Cerebellar nuclear complex (tissue), 1 donor: ENCODE measurements at places on chromosomes 12 and 14.

DNA sequence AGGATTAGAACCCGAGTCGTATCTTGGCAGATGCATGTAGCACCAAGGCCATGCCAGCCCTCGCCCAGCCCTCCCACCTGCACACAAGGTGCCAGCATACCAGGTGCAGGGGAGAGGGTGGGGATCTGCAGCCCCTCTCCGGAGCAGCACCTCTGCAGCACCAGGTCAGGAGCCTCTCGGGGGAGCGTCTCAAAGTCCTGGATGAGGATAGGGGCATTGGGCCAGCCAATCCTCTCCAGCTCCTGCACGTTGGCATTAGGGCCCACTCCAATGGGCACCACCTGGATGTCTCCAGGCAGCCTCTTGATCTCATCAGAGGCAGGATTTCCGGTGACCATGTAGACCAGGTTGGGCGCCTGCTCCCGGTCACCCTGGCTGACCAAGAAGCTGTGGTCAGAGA is 73.2 kb upstream of the ANO2 start:
- no peak for DNase-seq

DNA sequence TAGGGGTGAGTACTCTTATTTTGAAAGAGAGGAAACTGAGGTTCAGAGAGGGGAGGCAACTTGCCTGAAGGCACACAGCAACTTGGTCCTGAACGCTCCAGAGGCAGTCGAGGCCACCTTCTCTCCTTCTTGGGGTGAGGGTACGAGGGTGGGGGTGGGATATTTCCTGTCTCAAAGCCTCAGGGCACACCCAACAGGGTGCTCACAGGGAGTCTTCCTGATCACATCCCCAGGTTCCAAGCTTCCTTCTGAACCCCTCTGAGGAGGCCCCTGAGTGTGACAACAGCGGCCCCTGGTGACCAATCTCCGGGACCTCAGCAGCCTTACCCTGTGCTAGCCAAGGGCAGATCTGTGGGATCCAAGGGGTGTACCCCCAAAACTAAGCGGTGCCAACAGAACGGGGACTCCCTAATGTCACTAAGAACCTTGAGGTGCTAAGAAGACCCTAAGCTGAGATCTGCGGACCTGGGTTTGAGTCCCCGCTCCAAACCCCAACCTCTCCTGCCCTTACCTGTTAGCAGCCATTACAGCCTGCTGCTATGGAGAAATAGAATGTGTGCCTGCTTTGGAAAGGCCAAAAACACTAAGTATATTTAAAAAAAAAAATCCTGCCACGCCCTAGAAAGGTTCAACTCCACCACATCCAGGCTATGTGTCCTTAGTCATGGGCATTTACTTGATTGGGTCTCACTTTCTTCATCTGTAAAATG is 57.9 kb downstream of the TRPV4 start:
- peak; percentile 4 for DNase-seq

GRCh38 chr12:108282676-108283075 is 56.4 kb downstream of the CMKLR1 start:
- no peak for DNase-seq

GRCh38 chr14:64636208-64636979 is 67.8 kb upstream of the PLEKHG3 start:
- no peak for DNase-seq

DNA sequence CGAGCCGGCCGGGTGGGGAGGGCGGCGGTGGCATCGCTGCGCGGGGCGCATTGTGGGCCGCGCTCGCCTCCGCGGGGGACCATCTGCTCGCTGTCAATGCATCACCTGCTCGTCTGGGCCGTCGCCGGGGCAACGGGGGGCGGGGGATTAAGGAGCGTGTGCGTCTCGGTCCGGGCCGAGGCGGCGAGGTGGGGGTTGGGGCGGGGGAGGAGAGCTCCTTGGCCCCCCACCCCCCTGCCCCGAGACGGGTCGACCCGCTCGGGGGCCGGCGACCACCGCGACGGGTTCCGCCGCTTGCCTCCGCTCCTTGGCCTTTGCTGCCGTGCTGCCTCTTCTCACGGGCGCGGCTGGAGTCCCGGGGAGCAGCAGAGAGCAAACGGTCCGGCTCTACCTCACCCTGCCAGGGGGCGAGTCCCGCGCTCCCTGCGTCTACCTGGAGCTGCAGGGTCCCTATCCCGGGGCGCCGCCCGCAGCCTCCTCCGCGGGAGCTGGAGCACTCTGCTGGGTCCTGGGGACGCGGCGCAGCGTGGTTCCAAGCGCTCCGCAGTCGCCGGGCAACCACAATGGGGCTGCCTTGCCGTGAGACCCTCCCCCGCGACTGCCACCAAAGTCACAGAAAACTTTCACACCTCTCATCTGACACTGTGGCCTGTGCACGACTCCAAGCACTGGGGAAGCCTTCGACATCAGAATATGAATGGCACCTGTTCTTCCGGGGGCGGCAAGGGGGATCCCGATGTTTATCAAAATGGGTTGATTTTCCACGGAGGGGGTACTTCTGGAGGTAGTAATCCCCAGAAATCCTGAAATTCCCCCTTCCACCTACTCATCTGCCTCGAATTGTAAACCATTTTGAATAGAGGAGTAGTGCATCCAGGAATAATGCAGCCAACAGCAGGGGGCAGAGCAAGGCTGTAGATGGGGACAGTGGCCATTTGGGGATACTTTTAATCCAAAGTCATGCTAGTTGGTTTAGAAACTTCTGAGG is at the start of gene C12orf42:
TSS of gene C12orf42 (minus strand) at position 500 of the 988 bp plus-strand sequence. CDS start 17,542 bp downstream, outside the sequence.
- DNase-seq: no peak

DNA sequence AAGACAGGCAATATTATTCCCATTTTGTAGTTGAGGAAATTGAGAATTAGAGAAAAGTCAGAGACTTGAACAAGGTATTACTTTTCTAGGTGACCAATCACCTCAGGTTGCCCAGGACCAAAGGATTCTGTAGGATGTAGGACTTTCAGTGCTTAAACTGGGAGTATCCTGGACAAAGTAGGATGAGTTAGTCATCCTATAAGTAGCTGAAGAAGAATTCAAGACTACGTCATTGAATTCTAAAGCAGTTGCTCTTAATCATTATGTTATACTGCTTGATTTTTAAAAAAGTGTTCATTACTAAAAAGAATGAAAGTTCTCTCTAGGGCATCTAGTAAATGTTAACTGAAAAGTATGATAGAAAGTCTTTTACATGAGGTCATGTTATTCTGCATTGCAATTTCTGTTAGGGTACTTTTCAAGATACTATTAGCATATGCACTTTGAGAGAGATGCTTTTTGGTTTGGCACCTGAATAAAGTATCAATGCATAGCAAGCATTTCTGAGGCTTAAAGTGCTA is 101.7 kb downstream of the RTN1 start:
- no peak for DNase-seq

DNA sequence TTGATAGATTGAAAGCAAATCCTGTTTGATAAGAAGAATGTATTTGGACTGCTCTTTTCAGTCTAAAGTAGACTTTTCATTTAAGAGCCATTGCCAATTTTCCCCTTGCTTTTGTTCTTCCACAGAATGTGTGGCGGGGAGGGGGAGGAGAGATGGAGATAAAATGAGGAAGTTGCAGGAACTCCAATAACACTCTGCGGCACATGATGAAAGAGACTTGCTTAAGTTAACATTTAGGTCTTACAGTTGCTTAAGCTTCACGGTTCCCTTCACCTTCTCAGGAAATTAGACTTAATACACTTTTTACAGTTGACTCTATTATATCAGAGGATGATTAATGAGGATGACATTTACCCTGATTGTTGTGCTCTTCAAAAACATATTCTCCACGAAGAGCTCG is 537.3 kb downstream of the TMTC2 start:
- no peak for DNase-seq

- no peak for DNase-seq
These were observed 90.0 kb downstream of the C12orf50 start for GRCh38 chr12:87939182-87939581.

GRCh38 chr12:48336564-48336963 is 14.2 kb downstream of the ZNF641 start:
- DNase-seq: no peak

GRCh38 chr12:109385339-109386058 is 37.8 kb downstream of the MYO1H start:
- DNase-seq: no peak

- DNase-seq: no peak
These were observed 12.4 kb downstream of the COPZ1 start for GRCh38 chr12:54337280-54337842.

DNA sequence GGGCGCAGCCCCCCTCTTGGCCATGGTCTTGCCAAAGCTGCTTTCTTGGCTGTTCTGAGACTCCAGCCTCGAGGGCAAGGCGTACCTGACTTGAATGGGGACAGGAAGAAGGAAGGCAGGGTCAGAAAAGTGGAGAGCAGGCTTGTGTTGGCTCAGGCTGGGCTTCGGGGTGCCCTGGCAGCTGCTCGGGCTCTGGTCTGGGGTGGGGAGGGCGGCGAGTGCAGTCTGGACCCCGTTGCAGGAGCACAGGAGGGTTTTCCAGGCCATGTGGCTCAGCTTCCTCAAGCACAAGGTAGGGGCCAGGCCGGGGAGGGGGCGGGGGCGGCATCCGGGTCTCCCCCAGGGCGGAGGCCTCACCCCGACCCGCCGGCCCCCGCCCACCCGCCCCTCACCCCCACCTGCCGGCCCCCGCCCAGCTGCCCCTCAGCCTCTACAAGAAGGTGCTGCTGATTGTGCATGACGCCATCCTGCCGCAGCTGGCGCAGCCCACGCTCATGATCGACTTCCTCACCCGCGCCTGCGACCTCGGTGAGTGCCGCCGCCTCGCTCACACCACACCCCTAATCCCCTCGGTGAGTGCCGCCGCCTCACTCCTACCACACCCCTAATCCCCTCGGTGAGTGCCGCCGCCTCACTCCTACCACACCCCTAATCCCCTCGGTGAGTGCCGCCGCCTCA is 4.2 kb downstream of the NOC4L start:
- no peak for DNase-seq

GRCh38 chr12:71392521-71393145 is 47.0 kb upstream of the LGR5 start:
- DNase-seq: no peak

- DNase-seq: no peak
These were observed 602 bp downstream of the PMEL start for GRCh38 chr12:55965240-55965639.

DNA sequence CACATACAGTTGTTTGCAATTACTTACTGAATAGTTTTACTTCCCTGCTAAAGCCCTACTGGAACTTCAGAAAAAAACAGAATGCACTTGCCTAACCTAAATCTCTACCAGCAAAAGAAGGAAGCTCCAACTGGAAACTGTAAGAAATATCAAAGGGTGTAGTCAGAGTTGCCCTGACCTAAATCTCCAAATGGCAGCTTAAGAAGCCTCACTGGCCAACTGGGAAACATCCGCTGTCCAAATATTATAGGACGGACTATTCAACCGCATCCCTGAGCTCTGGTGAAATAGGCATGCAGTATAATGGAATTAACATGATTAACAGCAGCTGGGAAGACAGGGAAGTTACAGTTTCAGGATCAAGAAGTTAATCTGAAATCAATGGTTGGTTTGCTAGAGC is 24.3 kb downstream of the ANAPC7 start:
- no peak for DNase-seq

- no peak for DNase-seq
These were observed 391.0 kb downstream of the ZFP36L1 start for GRCh38 chr14:68401855-68402254.

DNA sequence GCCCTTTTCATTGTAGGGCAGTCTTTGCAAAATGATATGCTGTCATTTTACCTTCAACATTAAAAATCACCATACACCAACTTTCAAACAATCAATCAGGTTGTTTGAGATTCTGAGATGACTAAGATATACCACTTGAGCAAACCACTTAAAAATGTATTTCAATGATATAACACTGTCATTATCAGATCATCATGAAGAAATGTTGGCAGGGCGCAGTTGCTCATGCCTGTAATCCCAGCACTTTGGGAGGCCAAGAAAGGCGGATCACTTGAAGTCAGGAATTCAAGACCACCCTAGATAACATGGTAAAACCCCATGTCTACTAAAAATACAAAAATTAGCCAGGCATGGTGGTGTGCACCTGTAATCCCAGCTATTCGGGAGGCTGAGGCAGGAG is 13.0 kb upstream of the RHOJ start:
- DNase-seq: no peak

- no peak for DNase-seq
These were observed 56.0 kb downstream of the MSRB3 start for GRCh38 chr12:65334521-65334920.

- no peak for DNase-seq
These were observed 82.0 kb upstream of the HMGA2 start for GRCh38 chr12:65742018-65743010.

DNA sequence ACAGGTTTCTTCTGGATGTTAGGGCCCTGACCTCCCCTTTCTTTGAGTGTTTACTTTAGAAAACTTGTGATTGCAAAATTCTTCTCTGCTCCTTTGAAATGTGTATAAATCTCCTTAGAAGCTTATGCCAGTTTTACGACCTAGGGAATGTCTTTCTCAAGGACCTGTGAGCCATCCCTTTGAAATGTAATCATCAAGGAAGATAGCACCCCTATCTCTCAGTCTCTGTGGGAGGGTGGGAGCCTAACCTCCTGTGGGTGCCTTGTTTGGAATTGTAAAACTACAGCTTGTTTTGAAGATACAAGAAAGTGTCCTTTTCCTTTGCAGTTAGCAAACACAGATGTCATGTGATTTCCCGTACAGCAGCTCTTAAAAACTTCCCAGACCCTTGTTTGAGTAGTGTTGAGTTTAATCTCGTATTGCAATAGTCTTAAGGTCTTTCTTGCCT is 3.3 kb downstream of the OR10AD1 start:
- DNase-seq: no peak

GRCh38 chr12:113103756-113104450 is 31.7 kb downstream of the RASAL1 start:
- DNase-seq: no peak

DNA sequence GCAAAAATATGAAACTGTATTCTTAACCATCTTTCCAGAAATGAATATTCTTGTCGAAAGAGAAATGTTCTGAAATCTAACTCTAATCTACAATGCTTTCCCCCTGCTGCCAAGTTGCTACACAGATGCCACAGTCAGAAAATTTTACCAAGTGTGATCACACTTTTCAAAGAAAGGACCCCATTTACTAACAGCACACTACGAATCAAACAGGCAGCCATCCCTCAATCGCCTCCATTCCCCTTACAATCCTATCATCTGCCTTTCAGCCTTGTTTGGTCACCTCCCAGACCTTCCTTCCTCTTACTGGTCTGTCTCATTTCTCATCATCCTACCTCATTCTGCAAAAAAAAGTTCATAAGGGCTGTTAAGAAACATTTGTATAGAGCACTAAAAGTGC is 190.1 kb downstream of the MED13L start:
- no peak for DNase-seq

DNA sequence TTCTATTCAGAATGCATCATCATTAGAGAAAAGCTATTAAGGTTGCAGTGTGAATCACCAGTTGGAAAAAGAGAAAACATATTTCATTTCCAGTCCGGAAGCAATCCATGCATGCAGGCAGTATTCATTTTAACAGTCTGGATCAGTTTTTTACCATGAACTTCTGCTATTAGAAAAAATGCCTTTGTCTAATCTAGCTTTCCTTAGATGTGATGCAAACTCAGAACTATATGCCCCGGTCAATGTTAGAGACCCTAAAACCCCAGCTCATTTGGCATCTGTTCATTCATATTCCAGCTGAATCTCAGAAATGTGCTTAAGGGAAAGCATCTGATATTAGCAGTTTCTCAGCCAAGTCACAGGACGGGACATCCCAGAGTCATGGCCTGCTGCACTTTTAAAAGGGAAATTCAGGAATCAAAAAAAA is 8.5 kb downstream of the IRAK3 start:
- DNase-seq: no peak

GRCh38 chr12:107369006-107369405 is 275.7 kb upstream of the CRY1 start:
- DNase-seq: no peak

GRCh38 chr14:94009767-94010166 is 12.7 kb downstream of the CCDC197 start:
- no peak for DNase-seq

- no peak for DNase-seq
These were observed 6.2 kb downstream of the AMN start for GRCh38 chr14:102928412-102929240.
